ENCODE measurements at places on chromosomes 2 and 18. TPM values are rescaled to one million over a fixed set of nuclear protein-coding genes. Genes with fewer than 3 reads are reported as not detected.

DNA sequence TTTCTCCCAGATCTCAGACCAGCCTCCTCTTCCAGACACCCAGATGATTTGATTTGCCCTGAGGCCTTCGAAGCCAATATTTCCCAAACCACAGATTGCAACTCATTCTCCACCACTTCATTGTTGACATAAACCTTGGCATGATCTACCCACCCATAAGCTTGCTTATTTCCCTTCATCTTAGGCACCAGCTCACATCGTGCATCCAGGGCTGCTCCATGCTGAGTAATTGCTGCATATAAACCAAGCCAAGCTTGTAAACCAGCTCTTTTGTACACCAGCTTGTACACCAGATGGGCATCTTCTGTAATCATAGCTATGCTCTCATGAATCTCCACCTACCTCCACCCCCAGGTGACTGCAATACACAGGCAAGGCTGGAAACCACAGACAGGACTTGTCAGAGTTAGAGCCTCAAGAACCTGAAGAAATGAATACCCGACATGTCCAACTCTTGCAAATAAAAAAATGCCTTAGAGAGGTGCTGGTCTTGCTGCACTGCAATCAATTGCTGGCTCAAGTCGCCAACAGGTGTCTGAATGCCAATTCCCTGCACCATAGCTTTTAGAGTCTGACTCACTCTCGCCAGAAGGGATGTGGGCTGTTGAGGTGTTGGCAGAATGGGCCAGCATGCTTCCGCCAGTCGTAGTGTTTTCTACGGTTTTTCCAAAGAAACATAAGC is 31.5 kb downstream of the TRABD2A start:
- H3K4me1 ChIP-seq: no peaks in the 10 kb centered on the region
- no peak overlapping the region for H3K27ac ChIP-seq
- H3K27me3 ChIP-seq: no peaks in the 10 kb centered on the region

DNA sequence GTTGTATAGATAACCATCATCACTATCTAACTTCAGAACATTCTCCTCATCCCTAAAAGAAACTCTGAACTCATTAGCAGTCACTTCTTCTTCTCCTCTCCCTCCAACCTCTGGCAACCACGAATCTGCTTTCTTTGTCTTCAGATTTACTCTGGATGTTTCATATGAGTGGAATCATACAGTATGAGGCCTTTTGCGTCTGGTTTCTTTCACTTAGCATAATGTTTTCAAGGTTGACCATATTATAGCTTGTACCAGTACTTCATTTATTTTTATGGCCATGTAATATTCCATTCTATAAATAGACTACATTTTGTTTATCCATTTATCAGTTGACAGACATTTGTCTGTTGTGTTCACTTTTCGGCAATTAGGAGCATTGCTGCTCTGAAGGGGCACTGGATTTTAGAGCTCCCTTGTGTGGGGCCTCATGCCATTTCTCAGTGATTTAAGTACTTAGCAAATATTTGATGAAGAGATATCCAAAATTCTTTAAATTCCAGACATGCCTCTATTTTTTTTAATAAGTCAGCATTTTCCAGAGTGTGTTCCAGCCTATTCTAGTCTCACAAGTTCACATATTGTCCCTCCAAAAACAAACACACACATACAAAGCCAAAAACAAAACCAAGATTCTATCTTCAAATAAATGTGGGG is 22.5 kb upstream of the MAP3K20 start:
- H3K27me3 ChIP-seq: no peaks in the 10 kb centered on the region
- no peak overlapping the region for H3K4me3 ChIP-seq
- no peak for DNase-seq
- H3K27ac ChIP-seq: no peak overlapping the region

- H3K27ac ChIP-seq: no peak overlapping the region
- no peak overlapping the region for H3K4me3 ChIP-seq
- H3K27me3 ChIP-seq: no peaks in the 10 kb centered on the region
- no peaks in the 10 kb centered on the region for H3K36me3 ChIP-seq
- DNase-seq: no peak
These were observed 192.2 kb upstream of the HAAO start for GRCh38 chr2:42984617-42985016.

GRCh38 chr18:23551978-23552377 is 34.3 kb downstream of the NPC1 start:
- peaks cover 22% of the 10 kb centered on the region for H3K36me3 ChIP-seq
- no peaks in the 10 kb centered on the region for H3K4me1 ChIP-seq
- no peak for DNase-seq
- H3K27ac ChIP-seq: no peak overlapping the region
- no peaks in the 10 kb centered on the region for H3K27me3 ChIP-seq
- no peak overlapping the region for H3K4me3 ChIP-seq

PRKAG3 gene
- polyA plus RNA-seq: 0.15 TPM

GRCh38 chr18:76491473-76491775 is 3.6 kb downstream of the ZNF516 start:
- H3K27me3 ChIP-seq: no peaks in the 10 kb centered on the region
- no peaks in the 10 kb centered on the region for H3K36me3 ChIP-seq
- peak overlapping the region; percentile 88 for H3K4me3 ChIP-seq
- peak overlapping the region; percentile 71 for H3K27ac ChIP-seq
- H3K4me1 ChIP-seq: no peaks in the 10 kb centered on the region
- DNase-seq: peak; percentile 69

ASB18 gene
- polyA plus RNA-seq: not detected

GRCh38 chr18:75160364-75160763 is 48.6 kb downstream of the PTGR3 start:
- no peak overlapping the region for H3K4me3 ChIP-seq
- no peak overlapping the region for H3K27ac ChIP-seq
- no peaks in the 10 kb centered on the region for H3K4me1 ChIP-seq
- no peaks in the 10 kb centered on the region for H3K27me3 ChIP-seq
- H3K36me3 ChIP-seq: no peaks in the 10 kb centered on the region

- H3K36me3 ChIP-seq: no peaks in the 10 kb centered on the region
- H3K4me1 ChIP-seq: no peaks in the 10 kb centered on the region
- no peaks in the 10 kb centered on the region for H3K27me3 ChIP-seq
- H3K4me3 ChIP-seq: no peak overlapping the region
- no peak for DNase-seq
These were observed 36.5 kb upstream of the TFCP2L1 start for GRCh38 chr2:121321476-121321875.

DNA sequence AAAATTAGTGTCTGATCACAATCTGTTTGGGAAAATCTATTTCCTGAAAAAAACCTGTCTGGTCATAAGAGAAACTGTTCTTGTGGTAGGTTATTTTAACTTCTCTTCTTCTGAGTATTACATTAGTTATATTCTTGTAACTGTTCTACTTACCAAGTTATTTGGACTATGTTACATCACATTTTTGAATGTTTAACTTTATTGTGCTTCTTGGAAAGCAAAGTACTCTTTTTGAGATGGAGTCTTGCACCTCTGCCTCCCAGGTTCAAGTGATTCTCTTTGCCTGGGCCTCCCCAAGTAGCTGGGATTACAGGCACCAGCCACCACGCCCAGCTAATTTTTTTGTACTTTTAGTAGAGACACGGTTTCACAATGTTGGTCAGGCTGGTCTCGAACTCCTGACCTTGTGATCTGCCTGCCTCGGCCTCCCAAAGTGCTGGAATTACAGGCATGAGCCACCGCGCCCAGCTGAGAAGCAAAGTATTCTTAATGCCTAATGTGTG is 39.4 kb downstream of the AFTPH start:
- no peak for DNase-seq
- H3K27me3 ChIP-seq: no peaks in the 10 kb centered on the region
- H3K36me3 ChIP-seq: no peaks in the 10 kb centered on the region
- no peak overlapping the region for H3K4me3 ChIP-seq
- no peak overlapping the region for H3K27ac ChIP-seq

CDH19 gene
- polyA plus RNA-seq: not detected

CYS1 gene
- polyA plus RNA-seq: 0.54 TPM

GRCh38 chr18:50973367-50974126 is 5.7 kb downstream of the ELAC1 start:
- DNase-seq: peak; percentile 95
- H3K4me1 ChIP-seq: peaks cover 3% of the 10 kb centered on the region
- no peak overlapping the region for H3K4me3 ChIP-seq
- peak overlapping the region; percentile 76 for H3K27ac ChIP-seq

DNA sequence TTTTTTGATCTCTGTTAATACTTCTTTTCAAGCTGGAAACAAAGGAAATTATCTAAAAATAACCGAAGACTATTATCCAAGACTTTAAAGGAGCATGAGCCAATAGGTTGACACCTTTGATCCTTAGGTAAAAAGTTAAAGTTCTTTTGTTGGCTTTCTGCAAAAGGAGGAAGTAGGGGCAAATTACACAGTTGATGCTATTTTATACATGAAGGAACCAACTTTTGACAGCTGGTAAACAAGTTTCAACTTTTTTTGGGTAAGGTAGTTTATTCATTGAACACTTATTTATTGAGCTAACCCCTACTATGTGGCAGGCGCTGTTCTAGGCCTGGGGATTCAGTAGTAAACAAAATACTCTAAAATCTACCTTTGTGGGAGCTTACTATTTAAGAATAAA is 66.6 kb upstream of the ZEB2 start:
- H3K27me3 ChIP-seq: no peaks in the 10 kb centered on the region
- DNase-seq: no peak
- no peak overlapping the region for H3K4me3 ChIP-seq
- H3K36me3 ChIP-seq: no peaks in the 10 kb centered on the region

PLEKHH2 gene
- polyA plus RNA-seq: 1.1 TPM

- H3K27me3 ChIP-seq: no peaks in the 10 kb centered on the region
- no peak overlapping the region for H3K27ac ChIP-seq
- no peaks in the 10 kb centered on the region for H3K4me1 ChIP-seq
- DNase-seq: no peak
These were observed 60.7 kb upstream of the ARHGAP15 start for GRCh38 chr2:143068509-143068908.

DNA sequence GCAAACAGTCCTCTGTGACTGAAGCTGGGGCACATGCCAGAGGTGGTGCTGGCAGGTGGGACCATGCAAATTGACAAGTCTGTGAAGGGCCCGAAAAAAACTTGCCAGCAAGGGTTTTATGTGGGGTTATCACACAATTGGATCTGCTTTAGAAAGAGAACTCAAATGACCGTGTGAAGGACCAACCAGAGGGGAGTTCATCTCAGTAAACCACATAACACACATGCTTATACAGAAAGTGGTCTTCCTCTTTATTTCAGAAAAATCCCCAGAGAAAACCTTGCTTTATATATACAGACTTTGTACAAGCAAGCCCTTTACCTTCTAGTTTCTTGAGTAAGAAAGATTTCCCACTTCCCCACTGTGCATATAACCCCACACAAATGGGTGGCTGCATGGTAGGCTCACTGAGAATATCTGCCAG is 46.7 kb downstream of the KIDINS220 start:
- H3K4me3 ChIP-seq: no peak overlapping the region
- peaks cover 15% of the 10 kb centered on the region for H3K36me3 ChIP-seq
- DNase-seq: no peak
- H3K4me1 ChIP-seq: no peaks in the 10 kb centered on the region
- no peak overlapping the region for H3K27ac ChIP-seq
- no peaks in the 10 kb centered on the region for H3K27me3 ChIP-seq

TMX3 gene
- polyA plus RNA-seq: 14.5 TPM

- H3K4me1 ChIP-seq: no peaks in the 10 kb centered on the region
- no peak overlapping the region for H3K4me3 ChIP-seq
- H3K27ac ChIP-seq: no peak overlapping the region
- H3K27me3 ChIP-seq: peaks cover 4% of the 10 kb centered on the region
These were observed 9.4 kb upstream of the ZNF512 start for GRCh38 chr2:27573452-27573851.

DNA sequence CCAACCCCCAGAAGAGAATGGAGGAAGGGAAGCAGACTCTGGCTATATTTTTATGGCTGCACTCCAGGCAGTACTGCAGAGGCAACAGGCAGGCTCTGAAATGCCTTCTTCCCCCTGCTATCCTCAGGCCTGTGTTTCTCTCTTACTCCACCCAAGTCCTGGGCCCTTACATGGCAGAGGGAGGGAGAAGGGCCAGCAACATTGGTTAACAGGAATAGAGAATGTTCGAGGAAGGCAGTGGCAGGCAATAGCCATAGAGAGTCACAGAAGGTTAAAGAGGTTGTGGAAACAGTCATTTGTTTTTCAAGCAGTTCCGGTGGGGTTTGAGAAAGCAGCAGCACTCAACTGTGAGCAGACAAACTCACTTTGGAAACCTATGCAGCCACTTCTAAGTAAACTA is 15.1 kb upstream of the DARS1 start:
- DNase-seq: no peak
- H3K27me3 ChIP-seq: no peaks in the 10 kb centered on the region
- H3K4me1 ChIP-seq: no peaks in the 10 kb centered on the region

Measured in small intestine (tissue), 16 donors.